Renal pelvis (tissue), 12 donors: ENCODE measurements at places on chromosomes 6 and 20. TPM values are rescaled to one million over a fixed set of nuclear protein-coding genes. Genes with fewer than 3 reads are reported as not detected.

Gene MATN4
- polyA plus RNA-seq, result 0.43 TPM

- DNase-seq, result no peak
These were observed 280.5 kb downstream of the SYNE1 start for GRCh38 chr6:152356662-152357061.

Gene PDCD2
- polyA plus RNA-seq, result 71.6 TPM

DNA sequence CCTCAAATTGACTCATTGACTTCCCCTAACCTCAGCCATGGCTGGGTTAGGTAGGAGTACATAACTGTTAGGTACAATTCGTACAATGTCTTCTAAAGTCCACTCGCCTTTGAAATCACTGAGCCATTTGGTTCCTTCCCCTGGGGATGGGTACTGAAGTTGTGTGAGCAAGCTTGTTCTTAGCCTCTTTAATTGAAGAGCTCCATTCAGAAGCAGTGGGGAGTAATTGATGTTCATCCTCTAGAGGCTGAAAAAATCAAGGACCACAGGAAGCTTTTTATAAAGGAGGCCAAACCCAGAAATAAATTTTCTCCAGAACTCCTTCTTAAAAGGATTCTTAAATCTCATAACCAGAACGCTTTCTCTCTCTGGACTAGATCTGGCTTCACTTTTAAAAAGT lies 60.6 kb downstream of the ANKS1A start:
- no peak for DNase-seq

Gene DDO
- 0.37 TPM for polyA plus RNA-seq

Gene C6orf118
- polyA plus RNA-seq, result 6.8 TPM

Gene ULBP3
- 9.7 TPM for polyA plus RNA-seq

- DNase-seq, result no peak
These were observed 1.3 kb downstream of the CGA start for GRCh38 chr6:87093651-87094050.
